ENCODE measurements at places on chromosomes 2 and 18. TPM values are rescaled to one million over a fixed set of nuclear protein-coding genes. Genes with fewer than 3 reads are reported as not detected.

FLACC1 gene
- not detected for total RNA-seq

SERPINB12 gene
- total RNA-seq, result not detected

ALPI gene
- total RNA-seq, result not detected

IL1B gene
- total RNA-seq, result 298 TPM

AQP12A gene
- not detected for total RNA-seq

MPP4 gene
- 0.55 TPM for total RNA-seq

PSMD14 gene
- total RNA-seq, result 117 TPM

DAW1 gene
- 1.4 TPM for total RNA-seq

TUBB8B gene
- total RNA-seq, result not detected

RAB6D gene
- not detected for total RNA-seq

SKA1 gene
- total RNA-seq, result 11.4 TPM

SATB2 gene
- 0.30 TPM for total RNA-seq

TBR1 gene
- total RNA-seq, result not detected

CYRIA gene
- 0.30 TPM for total RNA-seq

ASXL3 gene
- total RNA-seq, result 0.11 TPM

ADD2 gene
- 0.04 TPM for total RNA-seq

EPB41L3 gene
- 0.15 TPM for total RNA-seq

FOXI3 gene
- not detected for total RNA-seq

ZNF532 gene
- 44.6 TPM for total RNA-seq

UGT1A4 gene
- total RNA-seq, result not detected

GPBAR1 gene
- not detected for total RNA-seq

ST6GAL2 gene
- total RNA-seq, result 0.08 TPM

HRH4 gene
- 0.08 TPM for total RNA-seq

GKN2 gene
- total RNA-seq, result not detected

NEURL3 gene
- total RNA-seq, result not detected

MPHOSPH10 gene
- total RNA-seq, result 18.8 TPM
